ENCODE measurements at places on chromosomes 4 and X. TPM values are rescaled to one million over a fixed set of nuclear protein-coding genes. Genes with fewer than 3 reads are reported as not detected.
A peak's percentile ranks its signal among the peaks of the same experiment; 100 is the strongest.

DNA sequence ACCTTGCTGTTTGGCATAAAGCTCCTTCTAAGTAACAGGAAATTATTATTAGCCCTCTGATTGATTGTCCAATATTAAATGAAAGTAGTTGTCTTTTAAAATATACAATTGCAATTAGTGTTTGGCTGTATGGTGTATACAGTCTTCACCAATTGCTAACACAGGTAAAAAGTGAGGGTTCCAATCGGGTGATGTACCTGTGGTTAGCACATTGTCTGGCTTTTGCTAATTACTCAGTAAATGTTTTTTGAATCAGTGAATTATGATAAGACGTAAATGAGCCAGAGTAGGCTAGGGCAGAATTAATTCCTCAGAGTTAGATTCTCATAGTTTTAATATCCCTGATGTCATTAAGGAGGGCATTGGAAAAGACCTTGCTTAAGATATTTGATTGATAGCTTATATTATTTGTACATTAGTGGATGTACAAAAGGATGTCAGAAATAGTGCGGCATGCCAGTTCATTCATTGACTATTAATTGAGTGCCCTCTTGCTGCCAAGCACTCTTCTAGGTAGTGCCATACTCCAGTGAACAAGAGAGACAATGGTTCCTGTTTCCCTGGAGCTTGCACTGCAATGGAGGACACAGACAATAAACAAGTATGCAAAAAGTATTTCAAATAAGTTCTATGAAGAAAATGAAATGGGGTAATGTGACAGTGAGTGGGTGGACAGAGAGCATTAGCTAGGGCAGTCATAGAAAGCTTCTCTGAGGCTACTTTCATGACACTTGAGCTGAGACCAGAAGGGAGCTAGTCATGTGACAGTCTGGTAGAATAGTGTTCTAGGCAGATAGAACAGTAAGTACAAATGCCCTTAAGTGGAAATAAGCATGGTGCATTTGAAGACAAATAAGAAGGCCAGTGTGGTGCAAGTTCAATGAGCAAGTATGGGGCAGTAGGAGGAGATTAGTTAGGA, 205.9 kb upstream of the CASK start:
- DNase-seq = no peak

Gene CSAG1
- polyA plus RNA-seq = not detected

GRCh38 chr4:138671106-138671505, 344.5 kb upstream of the NOCT start:
- DNase-seq = no peak

Gene TCP11X2
- polyA plus RNA-seq = not detected

GRCh38 chr4:66055999-66056398, 385.7 kb upstream of the EPHA5 start:
- DNase-seq = no peak

GRCh38 chr4:144316869-144317268, 176.4 kb upstream of the GYPA start:
- no peak for DNase-seq

DNA sequence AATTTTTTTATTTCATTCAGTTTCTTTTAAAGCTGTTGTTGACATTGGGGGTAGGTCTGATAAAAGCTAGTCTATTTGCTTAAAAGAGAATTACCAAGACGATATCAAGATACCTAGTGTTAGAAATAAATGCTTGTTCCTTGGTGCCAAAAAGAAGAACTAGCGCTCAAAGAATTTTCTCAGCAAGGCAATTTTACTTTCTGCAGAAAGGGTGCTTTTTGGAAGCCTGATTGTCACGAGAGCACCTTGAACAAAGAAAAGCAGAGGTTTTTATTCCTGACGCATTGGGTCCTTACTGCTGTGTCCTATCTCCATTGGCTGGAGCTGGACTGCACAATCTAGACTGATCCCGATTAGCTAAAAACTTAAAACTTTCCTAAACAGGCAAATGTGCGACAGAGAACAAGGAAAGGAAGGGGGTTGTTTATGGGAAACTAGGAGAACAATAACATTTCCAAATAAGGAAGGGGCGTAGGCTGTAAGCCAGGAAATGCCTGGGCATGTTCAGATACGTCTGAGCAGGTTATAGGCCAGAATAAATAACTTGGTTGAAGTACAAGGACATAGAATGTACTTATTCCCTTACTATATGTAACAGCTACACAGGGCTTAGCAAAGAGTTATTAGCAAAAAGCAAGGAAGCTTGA, 50.3 kb upstream of the STPG2 start:
- DNase-seq = no peak

Gene RASGEF1B
- polyA plus RNA-seq = 0.02 TPM

DNA sequence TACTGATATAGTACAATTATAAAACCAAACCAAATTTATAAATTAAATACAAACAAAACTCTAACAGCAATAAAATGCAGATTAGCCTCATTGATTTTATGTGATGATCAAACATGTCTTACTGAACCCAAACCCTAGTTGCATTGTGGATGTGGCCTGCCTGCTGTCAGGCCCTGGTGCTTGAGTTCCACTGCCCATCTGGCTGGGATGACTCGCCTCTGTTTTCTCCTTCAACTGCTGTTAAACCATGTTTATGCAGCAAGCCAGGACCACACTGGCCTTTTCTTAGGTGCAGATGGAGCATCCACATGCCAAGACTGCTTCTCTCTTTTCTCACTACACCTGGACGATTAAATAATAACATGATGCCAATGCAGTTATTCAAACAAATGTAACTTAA, 22.6 kb downstream of the NAP1L5 start:
- peak; percentile 26 for DNase-seq

- no peak for DNase-seq
Measured at GRCh38 chr4:8189551-8190466, 9.3 kb upstream of the SH3TC1 start.

All from fibroblast of lung (primary cell).